ENCODE measurements at places on chromosomes 2 and 18. TPM values are rescaled to one million over a fixed set of nuclear protein-coding genes. Genes with fewer than 3 reads are reported as not detected.

The TFCP2L1 gene
- 7.1 TPM for polyA plus RNA-seq

The KRTCAP3 gene
- polyA plus RNA-seq, result 50.2 TPM

The ST3GAL5 gene
- polyA plus RNA-seq, result 57.7 TPM

The LCT gene
- 0.02 TPM for polyA plus RNA-seq

The DNER gene
- 0.63 TPM for polyA plus RNA-seq

All from lung (tissue), 17 donors.